Hepatocyte (in vitro differentiated cells): ENCODE measurements at places on chromosomes 7 and 10. TPM values are rescaled to one million over a fixed set of nuclear protein-coding genes. Genes with fewer than 3 reads are reported as not detected.

DNA sequence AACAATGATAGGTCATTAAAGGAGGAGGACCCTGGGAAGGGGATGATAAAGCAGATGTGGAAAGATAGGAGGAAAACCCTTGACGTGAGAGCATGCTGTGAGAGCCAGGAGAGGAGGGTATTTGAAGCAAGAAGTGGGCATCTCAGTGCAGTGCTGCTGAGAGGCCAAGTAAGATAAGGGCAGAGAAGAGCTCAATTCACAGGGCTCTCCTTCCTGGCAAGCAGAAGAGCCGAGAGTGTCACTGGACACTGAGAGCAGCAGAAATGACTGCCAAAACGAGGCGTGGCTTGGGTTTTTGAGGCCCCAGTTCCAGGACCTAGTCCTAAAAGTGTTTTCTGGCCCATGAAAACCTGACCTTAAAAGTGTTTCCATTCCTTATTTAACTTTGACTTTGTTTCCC lies 213.5 kb downstream of the LHFPL3 start:
- no peak for DNase-seq

DNA sequence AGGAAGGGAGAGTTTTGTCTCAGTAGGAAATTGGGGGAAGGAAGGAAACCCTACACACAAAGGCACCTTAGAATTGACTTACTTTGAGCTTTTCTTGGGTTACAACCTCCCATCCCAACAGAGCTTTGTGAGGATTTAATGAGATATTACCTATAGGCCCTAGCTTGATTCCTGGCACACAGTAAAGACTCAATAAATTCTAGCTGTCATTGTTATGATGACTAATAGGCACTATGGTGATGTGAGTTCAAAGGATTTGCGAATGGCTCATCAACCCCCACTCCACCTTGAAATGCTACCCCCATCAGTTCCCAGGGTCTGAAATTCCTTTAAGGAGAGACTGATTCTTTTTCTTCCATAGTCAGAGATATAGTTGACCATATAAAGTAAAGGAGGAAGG lies 67.9 kb upstream of the SMNDC1 start:
- DNase-seq, result no peak

The STEAP1B gene
- 0.36 TPM in 1 of 2 replicates, not detected in the other for total RNA-seq

DNA sequence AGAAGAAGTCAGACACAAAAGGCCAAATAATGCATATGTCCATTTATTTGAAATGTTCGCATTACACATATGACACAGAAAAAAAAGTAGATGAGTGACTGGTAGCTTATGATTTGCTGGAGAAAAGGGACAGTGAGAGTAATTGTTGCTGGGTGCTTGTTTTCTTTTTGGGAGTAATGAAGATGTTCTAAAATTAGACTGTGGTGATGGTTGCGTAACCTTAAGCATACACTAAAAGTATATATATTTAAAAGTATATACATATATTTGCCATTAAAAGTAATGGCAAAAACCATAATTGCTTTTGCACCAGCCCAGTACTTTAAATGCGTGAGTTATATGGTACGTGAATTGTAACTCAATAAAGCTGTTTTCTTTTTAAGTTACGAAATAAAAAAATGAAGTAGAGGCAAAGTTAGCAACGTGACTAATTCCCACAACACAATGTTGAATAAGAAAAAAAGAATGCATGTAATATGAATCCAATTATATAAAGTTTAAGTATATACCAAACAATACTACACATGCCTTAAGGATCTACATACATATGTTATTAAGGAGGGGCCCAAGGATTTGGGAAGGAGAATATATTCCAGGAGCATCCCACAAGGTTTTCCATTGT lies 360.4 kb upstream of the CELF2 start:
- DNase-seq, result no peak

DNA sequence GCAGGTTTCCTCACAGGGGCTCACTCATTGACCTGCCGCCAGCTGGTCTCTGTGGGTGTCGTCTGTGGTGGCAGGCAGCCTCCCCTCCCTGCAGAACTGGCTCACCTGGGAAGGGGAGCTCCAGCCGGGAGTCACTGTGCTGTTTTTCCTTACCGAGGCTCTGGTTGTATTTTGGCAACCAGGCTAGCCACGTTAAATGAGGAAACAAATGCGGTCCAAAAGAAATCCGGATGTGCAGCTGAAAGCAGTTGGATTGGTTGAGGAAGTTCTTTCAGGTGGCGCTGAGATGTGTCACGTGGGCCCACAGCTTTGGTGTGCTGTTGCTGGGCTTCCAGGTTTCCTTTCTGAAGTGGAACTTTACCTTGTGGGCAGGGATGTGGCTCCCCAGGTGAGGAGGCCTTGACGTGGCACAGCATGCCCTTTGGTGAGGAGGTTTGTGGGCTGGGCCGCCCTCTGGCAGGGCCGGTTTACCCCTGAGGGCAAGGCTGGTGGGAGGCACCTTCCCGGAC lies 14.2 kb downstream of the MTURN start:
- no peak for DNase-seq

- no peak for DNase-seq
Observed at GRCh38 chr7:158085741-158086695, 501.6 kb downstream of the PTPRN2 start.

- DNase-seq, result no peak
Observed at GRCh38 chr10:81116201-81116600, 578.5 kb downstream of the SH2D4B start.
